EH (cell line): ENCODE measurements at places on chromosomes 6 and 20.

- DNase-seq = no peak
Observed at GRCh38 chr6:99130897-99131873, 183.4 kb upstream of the FBXL4 start.

DNA sequence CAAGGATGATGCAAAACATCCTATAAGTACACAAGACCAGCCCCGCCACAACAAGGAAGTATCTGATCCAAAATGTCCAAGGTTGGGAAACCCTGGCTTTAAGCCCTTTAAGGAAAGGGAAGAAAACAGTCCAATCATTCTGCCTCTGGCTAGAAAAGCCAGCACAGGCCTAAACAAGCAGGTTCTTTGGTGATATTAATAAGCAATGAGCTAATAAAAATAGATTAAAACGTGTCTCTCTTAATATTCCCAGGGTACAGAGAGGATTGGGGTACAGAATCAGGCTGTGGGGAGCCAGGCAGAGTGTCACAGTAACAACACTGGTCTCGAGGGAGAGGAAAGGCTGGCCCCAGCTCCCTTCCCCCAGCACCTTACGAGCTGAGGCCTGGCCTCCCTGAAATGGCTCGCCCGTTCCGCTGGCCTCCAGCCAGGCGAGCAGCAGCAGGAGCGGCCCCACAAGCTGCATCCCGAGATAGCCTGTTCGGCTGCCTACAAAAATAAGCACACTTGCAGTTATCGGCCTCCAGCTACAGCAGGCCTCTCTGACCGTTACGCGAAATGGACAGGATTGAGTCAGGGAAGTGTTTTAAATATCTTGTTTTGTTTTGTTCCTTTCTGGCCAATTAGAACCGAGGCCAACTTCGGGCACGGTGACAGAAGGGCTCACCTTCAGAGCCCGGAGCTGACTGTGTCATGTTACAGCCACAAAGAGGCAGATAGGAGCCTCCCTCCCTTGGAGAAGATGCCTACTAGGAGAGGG, 4.0 kb upstream of the ZMYND8 start:
- peak; percentile 94 for DNase-seq

DNA sequence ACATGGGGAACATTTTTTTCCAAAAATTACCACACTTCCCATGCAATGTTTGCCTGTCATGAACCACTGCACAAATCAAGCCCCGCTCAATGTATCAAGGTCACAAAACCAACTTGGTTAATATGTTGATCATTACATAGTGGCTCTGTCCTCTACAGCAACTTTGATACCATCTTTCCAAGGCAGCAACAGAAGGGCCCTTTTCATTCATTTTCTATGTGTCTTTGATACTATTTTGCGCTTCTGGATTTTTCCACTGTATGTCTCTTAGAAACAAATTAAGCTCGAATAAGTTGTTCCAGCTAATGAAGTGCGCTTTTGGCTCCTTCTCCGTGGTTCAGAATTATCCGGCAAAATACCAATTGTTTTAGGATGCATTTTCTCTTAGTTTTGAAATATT, 1.5 kb downstream of the ZHX3 start:
- DNase-seq = no peak

- no peak for DNase-seq
Observed at GRCh38 chr20:8393381-8393780, 261.3 kb downstream of the PLCB1 start.

GRCh38 chr20:59920944-59921343, 12.5 kb downstream of the SYCP2 start:
- peak; percentile 46 for DNase-seq

DNA sequence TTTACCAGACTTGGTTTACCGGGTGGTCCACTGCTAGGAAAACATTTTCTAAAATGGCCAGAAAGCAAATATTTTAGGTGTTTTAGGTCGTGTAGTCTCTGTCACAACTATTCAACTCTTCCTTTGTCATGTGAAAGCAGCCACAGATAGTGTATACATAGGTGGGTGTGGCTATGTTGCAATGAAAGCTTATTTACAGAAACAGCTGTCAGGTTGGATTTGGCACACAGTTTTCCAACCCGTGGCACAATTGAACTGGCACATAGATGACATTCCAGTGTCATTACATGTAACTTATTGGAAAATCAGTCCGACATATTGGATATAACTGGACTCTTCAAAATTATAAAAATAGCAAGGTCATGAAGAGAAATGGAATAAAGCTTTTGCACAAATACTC, 68.9 kb upstream of the KCNQ5 start:
- DNase-seq = peak; percentile 51

- DNase-seq = no peak
Observed at GRCh38 chr6:10382322-10382721, 32.6 kb downstream of the TFAP2A start.

GRCh38 chr6:20583444-20583800, 49.2 kb downstream of the CDKAL1 start:
- no peak for DNase-seq

DNA sequence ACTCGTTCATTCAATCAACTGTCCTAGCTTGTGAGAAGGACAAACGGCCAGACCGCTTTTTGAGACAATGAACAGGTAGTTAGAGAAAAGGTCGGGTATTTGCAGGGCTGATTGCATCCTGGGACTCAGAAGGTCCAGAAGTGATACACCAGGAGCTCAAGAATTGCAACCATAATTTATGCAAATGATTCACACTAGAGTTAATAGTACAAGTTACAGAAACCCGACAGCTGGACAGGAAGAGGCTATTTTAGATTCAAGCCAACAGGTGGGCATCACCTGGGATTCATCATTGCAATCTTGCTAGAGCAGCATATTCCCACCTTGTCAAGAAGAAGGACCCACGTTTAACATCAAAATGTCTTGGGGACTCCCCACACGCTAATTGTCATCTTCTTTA, 83.5 kb downstream of the TNFAIP3 start:
- no peak for DNase-seq

- DNase-seq = peak; percentile 23
Observed at GRCh38 chr6:71364889-71365542, 76.4 kb downstream of the OGFRL1 start.

DNA sequence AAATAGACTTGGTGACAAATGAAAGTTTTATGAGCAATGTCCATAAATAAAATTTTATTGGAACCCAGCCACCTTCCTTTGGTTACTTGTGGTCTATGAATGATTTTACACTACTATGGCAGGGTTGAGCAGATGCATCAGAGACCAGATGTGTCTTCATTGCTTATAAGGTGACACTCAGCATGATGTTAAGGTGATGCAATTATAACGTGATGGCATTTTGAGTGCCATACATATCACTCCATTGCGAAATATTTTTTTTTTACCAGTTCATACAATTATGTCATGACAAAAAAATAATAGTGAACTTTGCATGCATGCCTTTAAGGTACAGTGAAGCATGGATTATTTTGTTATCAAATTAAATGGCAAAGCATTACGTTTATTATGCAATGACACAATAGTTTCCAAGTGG, 96.0 kb downstream of the ADTRP start:
- DNase-seq = peak; percentile 33

GRCh38 chr20:34776177-34776576, 49.3 kb downstream of the NCOA6 start:
- DNase-seq = no peak

- no peak for DNase-seq
Observed at GRCh38 chr6:75556240-75556639, 45.4 kb upstream of the SENP6 start.

DNA sequence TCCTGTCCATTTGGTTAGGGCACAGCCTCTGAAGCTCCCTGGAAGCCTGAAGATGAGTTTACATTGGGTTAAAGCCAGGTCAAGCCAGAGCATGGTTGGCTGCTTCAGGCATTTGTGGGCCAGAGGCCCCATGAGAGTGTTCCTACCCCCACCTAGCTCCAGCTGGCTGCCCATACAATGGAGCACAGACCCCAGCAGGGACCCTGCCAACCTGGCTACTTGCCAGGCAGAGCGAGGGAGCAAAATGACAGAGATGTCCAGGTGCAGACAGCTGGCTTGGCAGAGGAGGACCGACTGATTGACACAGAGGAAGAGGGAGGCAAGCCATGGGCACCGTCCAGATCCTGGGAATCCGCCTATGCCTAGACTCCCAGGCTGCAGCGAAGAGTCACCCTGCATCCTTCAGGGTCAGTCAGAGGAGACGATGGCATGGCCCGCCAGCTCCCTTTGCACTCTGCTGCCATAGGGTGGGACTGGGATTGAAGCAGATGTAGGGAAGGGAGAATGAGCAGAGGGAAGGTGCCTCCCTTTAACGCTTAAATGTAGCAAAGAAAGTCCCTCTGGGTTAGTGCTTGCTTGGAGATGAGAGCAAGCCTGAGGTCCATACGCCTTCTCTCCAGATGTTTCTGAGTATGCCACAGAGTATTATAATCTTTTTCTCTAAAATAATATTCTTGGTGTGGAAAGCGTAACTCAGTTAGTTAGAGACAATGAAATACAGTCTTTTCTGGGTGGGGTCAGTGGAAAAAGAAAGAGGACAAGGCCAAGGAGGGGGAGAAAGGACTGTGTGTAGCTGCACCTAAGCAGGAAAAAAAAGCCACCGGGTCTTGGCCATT, 77.6 kb upstream of the FYN start:
- peak; percentile 76 for DNase-seq

DNA sequence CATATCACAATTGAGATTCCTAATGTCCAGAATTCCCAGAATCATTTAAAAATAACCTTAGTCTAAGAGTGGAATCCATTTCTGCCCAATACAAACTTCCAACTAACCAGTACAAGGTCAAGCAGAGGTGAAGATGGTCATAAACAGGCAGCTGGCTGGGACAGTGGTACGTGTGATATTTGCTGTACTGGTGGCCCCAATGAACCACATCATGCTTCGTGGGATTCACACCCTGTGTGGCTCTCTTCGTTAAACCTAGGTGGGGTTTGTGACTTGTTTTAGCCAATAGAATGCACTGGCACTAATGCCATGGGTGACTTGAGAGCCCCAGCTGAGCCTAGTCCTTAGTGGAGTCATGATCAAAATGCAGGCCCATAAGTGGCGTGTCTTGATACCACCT, 286.6 kb downstream of the KIF16B start:
- no peak for DNase-seq

DNA sequence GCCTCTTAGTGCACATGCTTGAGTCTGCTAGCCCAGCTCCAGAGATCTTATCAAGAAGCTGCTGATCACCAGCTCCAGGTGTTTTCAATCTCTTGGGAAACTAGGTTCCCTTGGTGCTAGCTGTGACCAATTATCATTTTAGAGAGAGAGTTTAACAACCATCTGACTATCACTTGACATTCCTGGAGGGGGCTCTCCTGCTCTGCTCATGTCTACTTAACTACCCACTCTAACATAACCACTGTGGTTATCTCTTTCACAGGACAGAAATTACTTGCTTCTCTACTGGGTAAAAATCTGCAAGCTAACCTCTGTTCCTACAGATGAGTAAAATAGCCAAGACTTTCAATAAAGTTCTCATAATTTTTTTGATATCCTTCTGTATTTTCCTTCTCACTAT, 823.4 kb upstream of the GJE1 start:
- peak; percentile 29 for DNase-seq

DNA sequence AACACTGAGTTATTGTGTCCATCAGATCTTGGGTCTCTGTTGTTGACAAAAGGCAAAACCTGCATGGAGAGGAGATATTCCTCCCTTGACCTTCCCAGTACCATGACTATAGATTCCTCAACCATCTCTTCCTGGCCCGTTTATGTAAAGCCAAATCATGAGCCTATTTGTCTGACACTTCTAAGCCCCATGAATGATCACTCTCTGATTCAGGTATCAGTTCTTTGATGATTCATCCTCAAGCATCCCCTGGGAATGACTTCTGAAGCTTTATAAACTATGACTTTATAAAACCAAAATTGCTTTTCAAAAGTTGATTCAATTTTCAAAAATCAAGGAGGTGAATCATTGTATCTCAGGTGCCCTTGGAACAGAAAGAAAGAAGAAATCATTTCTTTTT, 78.7 kb upstream of the LOC128125822 start:
- DNase-seq = no peak

GRCh38 chr6:154012852-154013251, 26.2 kb upstream of the OPRM1 start:
- DNase-seq = no peak

DNA sequence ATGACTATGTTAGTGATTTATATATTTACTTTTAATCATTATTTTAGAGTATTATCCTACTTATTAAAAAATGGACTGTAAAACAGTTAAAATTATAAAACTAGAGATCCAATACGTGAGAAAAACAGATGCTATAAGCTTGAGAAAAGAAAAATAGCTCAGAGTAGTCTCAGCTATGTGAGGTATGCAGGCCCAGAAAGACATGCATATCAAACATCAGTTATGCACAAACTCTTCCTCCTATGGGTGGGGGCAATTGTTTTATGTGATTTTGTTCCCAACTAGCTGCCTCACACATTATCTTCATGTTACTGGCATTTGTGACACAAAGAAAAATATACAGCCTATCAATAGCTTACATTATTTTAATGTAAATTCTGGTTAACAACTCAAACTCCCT, 28.8 kb downstream of the RARS2 start:
- peak; percentile 55 for DNase-seq

- DNase-seq = peak; percentile 78
Observed at GRCh38 chr20:49674383-49675352, 39.0 kb downstream of the B4GALT5 start.

DNA sequence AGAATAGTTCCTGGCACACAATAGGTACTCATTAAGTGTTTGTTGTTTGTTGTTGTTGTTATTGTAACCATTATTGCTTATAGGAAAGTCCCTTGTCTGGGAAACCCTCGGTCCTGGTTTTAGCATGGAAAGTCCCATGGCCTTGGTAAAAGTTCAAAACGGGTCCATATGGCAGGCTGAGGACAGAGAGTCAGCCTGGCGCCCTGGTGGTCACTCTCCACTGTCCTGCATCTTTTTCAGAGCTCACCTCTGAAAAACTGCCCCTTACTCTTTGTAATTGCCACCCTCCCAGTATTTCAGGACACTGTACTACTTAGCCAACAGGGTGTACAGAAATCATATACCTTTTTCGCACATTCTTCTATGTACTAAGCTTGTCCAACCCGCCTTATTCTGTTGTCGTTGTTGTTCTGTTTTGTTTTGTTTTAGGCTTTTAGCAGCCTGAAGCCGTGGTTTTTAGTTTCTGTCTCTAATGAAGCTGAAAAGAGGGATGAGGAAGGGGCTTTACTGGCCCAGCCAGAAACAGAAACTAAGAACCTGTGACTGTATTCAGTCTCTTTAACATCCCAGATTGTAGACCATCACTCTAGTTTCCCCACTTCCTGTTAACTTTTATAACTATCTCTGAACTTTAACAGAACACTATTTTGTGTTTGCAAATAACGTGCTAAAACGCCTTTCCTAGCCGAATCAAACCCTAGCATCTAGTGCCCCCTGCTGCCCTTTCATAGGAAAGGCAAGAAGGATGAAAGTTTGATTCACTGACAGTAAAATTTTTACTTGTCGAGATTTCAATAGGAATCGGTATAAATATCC, 7.6 kb upstream of the TMEM14A start:
- DNase-seq = peak; percentile 81

GRCh38 chr6:37515712-37516075, 16.0 kb upstream of the CCDC167 start:
- no peak for DNase-seq

GRCh38 chr20:5290596-5290995, 26.2 kb downstream of the PROKR2 start:
- DNase-seq = no peak

GRCh38 chr6:138778331-138778730, 4.8 kb downstream of the CCDC28A start:
- DNase-seq = no peak
